ENCODE measurements at places on chromosomes 5 and 9. TPM values are rescaled to one million over a fixed set of nuclear protein-coding genes. Genes with fewer than 3 reads are reported as not detected.

Gene RNF38
- 28.7 TPM for total RNA-seq

Gene HRCT1
- 4.5 TPM for total RNA-seq

Gene TTC23L
- total RNA-seq = not detected

Gene MSMP
- total RNA-seq = not detected

Gene MYOZ3
- total RNA-seq = 4.9 TPM

Gene ZNF300
- 1.6 TPM for total RNA-seq

Gene PIP5K1B
- 67.9 TPM for total RNA-seq

Gene PCDHGA12
- 6.2 TPM for total RNA-seq

Gene PCDHGA3
- 5.2 TPM for total RNA-seq

Gene CHD1
- 23.2 TPM for total RNA-seq

Gene FOXI1
- not detected for total RNA-seq

Gene IGIP
- total RNA-seq = 17.6 TPM

Gene ANKRD55
- total RNA-seq = not detected

Gene ARL10
- total RNA-seq = 5.1 TPM

Gene TMEM161B
- total RNA-seq = 11.1 TPM

Gene SGCD
- 151 TPM for total RNA-seq

Gene PDZD2
- 103 TPM for total RNA-seq

Gene NR5A1
- not detected for total RNA-seq

Gene C5orf52
- total RNA-seq = not detected

Gene ZBTB5
- total RNA-seq = 6.8 TPM

Gene KLHL9
- total RNA-seq = 14.6 TPM

Gene C7
- total RNA-seq = 1,240 TPM
